ENCODE measurements at places on chromosomes 1 and 21. TPM values are rescaled to one million over a fixed set of nuclear protein-coding genes. Genes with fewer than 3 reads are reported as not detected.

The AMPD1 gene
- total RNA-seq: not detected

The NPR1 gene
- total RNA-seq: 5.4 TPM

- DNase-seq: no peak
Measured at GRCh38 chr1:213303286-213303685, 252.2 kb downstream of the RPS6KC1 start.

GRCh38 chr1:228488125-228488817 lies 1.1 kb downstream of the RNF187 start:
- no peak for DNase-seq

The COL24A1 gene
- not detected for total RNA-seq

- DNase-seq: no peak
Measured at GRCh38 chr21:45414396-45415187, 9.6 kb downstream of the COL18A1 start.

DNA sequence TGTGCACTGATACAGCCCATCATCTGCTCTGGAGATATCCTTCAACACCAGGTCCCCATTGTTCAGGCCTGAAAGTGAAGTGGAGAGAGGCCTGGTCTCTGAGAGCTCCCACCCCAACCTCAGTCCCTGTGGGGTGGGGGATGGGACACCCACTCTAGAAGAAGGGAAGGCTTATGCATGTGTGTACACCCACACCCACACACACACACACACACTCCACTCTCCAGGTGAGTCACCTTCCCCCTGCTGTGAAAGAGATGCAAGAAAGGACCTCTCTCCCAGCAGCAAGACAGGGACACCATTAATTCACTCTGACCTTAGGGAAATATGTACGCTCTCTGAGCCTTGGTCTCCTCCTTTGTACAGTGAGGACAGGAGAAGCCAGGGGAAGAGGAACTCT lies 5.9 kb downstream of the VSIG8 start:
- no peak for DNase-seq

GRCh38 chr1:225004396-225004795 lies 74.9 kb downstream of the DNAH14 start:
- DNase-seq: no peak

- DNase-seq: no peak
Measured at GRCh38 chr1:55216096-55216495, 932 bp upstream of the USP24 start.
